ENCODE measurements at places on chromosomes 1 and 21.

DNA sequence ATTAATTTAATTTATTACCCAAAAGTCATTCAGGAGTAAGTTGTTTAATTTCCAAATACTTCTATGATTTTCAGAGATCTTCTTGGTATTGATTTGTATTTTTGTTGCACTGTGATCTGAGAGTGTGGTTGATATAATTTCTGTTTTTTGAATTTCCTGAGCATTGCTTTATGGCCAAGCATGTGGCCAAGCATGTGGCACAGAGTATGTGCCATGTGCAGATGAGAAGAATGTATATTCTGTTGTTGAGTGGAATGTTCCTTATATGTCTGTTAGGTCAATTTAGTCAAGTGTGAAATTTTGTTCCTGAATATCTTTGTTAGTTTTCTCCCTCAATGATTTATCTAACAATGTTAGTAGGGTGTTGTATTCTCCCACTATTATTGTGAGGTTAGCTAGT, 25.3 kb upstream of the IFI16 start:
- no peak for DNase-seq

DNA sequence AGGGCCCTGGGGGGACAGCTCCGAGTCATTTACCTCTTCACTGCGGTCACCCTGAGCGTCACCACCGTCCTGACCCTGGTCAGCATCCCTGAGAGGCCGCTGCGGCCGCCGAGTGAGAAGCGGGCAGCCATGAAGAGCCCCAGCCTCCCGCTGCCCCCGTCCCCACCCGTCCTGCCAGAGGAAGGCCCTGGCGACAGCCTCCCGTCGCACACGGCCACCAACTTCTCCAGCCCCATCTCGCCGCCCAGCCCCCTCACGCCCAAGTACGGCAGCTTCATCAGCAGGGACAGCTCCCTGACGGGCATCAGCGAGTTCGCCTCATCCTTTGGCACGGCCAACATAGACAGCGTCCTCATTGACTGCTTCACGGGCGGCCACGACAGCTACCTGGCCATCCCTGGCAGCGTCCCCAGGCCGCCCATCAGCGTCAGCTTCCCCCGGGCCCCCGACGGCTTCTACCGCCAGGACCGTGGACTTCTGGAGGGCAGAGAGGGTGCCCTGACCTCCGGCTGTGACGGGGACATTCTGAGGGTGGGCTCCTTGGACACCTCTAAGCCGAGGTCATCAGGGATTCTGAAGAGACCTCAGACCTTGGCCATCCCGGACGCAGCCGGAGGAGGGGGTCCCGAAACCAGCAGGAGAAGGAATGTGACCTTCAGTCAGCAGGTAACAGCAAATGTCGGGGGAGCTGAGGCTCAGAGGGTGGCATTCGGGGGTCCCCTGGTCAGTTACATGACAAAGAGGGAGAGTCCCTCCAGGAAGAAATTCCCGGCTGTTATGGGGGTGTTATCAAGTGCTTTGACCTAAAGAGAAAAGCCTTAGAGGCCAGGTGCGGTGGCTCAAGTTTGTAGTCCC, 12.6 kb downstream of the SLC45A1 start:
- no peak for DNase-seq

- DNase-seq = no peak
Observed at GRCh38 chr21:32795376-32795775, 23.8 kb upstream of the PAXBP1 start.

GRCh38 chr1:222552882-222553281, 5.0 kb upstream of the HHIPL2 start:
- DNase-seq = no peak

DNA sequence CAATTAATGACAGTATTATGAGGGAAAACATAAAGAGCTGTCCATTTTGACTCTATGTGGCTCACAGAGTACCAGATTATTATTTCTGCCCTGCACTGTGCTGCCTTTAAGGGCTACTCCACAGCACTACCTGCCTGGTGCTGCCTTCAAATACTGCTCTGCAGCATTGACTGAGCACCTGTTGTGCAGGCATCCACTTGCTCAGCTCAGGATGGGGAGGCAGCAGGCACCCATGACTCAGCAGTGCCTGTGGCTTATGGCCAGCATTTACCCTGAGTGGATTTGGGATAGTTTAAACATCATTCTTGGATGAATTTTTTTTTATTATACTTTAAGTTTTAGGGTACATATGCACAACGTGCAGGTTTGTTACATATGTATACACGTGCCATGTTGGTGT, 953 bp upstream of the KPRP start:
- DNase-seq = no peak

GRCh38 chr1:156165083-156165482, 11.7 kb downstream of the SEMA4A start:
- no peak for DNase-seq

DNA sequence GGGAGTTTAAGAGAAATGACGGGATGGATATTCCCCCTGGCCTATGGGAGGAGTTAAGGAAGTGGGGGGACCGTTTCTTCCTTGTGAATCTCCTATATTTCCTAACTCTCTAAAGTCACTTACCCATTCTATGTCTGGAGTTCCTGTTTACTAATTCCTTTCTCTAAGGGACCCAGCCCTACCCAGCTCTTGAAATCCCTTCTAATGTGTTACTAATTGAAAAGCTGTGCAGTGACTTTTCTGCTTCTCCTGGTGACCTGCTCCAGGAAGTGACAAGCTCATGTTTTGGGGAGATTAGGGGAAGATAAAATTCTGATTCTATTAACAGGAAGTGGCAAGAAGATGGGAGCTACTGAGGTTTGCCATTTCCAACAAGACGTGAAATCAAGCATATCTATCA, 4.0 kb upstream of the SAMSN1 start:
- no peak for DNase-seq

- no peak for DNase-seq
Observed at GRCh38 chr21:44434568-44434925, 20.8 kb upstream of the LRRC3 start.

DNA sequence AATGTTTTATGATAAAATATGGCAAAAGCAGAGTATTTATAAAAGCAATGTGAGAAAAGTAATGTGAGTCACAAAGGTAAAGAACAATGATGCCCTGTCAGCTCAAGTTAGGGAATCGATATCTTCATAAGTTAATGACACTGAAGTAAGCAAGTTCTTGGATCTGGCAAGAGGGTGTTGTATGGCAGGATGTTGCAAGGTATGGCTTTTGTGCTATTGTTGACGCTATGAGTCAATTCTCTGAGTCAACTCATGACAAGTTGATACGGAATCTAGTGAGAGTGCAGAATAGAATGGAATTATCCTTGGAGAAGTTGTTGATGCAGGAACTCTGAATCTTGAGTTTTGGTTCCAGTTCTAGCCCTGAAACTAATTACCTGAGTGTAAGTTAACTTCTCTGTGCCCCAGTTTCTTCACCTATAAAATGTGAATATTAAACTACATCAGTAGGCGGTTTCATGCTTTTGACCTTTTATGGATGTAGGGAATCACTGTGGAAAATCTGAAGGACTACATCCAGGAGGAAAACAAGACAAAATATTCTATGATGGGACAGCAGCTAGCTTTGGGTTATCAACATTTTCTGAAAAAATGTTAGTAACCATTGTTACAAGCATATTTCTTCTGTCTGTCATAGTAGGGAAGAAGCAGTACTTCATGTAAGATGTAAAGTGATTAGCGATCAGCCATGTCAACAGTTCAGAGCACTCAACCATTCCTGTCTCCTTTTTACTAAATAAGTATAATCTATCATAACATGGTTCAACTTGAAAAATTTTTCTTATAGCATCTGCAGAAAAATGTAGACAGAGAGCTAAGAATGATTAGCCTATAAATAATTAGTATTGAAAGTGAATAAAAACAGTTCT, 96.9 kb downstream of the ATP6V1G3 start:
- no peak for DNase-seq

GRCh38 chr21:46559291-46559983, 45.4 kb downstream of the S100B start:
- no peak for DNase-seq

DNA sequence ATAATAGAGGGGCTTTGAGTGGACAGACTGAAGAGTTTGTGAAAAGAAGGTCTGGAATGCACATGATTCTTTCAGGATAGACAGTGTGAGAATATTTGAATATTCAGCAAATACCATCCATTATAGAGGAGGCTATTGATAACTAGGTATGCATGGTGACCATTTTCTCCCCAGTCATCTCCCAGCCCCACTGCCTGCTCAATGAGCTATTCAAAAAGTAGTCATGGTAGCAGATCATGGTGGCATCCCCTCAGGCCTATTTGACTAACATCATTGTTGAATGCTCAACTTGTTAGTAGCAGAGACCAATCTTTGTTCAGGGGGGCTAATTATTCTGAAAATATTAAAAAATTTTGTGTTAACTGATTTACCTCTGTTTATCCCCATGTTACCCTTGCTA, 311.6 kb downstream of the S1PR1 start:
- no peak for DNase-seq

DNA sequence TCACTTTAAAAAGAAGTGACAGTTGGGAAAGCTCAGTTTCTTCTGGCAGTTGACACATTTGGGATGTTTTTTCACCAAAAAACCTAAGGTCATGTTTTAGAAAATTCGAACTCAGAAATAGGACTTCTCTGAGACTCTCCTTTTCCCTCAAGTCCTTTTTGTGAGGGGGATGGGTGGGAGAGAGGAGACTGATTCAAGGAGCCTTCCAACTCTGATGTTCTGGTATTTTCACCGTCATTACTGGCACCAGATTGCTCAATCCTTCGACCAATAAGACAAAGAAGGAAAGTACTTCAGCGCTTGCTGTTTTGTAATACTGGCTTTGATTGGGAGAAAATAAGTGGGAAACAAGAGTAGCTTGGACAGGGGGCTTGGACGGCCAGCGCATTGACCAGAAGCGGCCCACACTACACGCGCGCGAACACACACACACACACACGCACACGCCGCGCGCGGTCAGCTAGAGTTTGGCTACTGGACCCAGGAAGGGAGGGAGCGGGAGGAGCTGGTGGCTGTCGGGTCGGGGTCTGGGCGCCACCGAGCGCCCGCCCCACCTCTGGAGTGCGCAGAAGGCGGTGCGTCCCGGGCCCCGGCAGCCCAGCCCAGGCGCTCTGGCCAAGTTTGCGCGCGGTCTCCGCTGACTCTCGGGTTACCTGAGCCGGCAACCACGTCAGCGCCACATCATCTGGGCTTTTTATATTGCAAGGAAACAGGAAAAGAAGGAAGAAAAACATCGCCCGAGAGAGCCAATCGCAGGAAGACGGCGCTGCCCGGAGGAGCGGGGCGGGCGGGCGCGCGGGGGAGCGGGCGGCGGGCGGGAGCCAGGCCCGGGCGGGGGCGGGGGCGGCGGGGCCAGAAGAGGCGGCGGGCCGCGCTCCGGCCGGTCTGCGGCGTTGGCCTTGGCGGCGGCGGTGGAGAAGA, at the start of gene KCNK1:
TSS of gene KCNK1 (plus strand) at position 855 of the 921 bp plus-strand sequence. CDS start at position 921, 66 bp downstream.
- DNase-seq = no peak

GRCh38 chr1:192832492-192832891, 23.7 kb downstream of the RGS2 start:
- DNase-seq = no peak

GRCh38 chr1:156217871-156218270, 5.1 kb downstream of the PMF1 start:
- DNase-seq = no peak

GRCh38 chr1:198015309-198015708, 98.1 kb downstream of the LHX9 start:
- DNase-seq = no peak

DNA sequence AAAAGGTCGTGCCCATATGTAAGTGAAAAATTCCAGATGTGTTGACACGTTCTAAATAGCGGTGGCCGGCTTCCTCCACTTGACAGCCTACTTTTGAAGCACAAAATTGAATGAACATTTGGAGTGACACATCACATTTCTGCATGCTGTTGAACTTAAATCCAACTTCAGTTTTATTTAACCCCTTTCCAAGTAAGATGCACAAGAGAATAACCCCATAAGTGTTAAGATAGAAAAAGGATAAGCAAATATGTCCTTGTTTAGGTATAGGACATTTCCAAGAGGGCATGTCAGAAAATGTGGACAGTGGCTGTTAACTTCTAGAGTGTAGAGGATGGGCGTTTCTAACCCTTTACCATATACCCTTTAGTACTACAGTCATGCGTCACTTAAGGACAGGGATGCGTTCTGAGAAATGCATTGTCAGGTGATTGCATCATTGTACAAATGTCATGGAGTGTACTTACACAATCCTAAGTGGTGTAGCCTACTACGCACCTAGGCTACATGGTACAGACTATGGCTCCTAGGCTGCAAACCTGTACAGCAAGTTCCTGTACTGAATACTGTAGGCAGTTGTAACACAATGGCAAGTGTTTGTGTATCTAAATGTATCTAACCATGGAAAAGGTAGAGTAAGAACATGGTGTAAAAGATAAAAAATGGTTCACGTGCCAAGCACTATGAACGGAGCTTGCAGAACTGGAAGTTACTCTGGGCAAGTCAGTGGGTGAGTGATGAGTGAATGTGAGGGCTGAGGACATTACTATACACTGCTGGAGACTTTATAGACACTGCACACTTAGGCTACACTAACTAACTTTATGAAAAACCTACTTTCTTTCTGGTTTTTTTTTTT, 9.3 kb upstream of the FAM89A start:
- no peak for DNase-seq

DNA sequence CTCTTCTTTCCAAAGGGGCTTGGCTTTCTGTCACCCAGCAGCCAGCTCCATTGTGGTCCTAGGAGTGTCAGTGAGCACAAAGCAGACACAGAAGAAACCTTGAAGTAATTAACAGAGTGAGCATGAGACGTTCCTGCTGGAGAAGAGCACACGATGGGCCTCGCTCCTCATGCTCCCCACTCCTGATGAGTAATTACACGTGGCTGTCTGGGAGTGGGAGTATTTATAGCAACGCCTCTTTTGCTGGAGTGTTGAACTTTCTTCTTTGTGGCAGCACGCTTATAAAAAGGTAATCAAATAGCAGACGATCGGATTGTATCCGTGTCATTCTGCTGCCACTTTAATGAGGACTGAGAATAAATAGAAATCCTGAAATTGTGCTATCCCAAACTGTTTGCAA, 185.8 kb downstream of the CAMTA1 start:
- DNase-seq = no peak

DNA sequence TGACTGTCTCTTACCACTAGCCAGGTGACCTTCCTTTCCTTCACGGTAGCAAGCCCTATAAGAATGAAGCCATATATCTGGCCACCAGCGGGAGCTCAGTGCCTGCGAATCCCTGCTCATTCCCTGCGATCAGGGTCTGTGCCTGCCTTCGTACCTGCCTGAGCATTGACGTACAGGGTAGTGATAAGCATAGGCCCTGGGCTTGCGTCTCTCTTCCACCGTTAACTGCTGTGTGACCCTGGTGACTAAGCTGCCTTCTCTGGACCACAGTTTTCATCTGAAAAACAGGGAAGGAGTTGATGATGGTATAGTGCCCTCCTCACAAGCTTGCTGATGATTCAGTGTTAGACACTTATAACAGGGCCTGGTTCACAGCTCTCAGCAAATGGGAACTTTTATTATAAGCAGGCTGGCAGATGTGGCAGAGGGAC, 4.1 kb downstream of the ZC3H12A start:
- DNase-seq = no peak

- no peak for DNase-seq
Observed at GRCh38 chr1:77759071-77760028, at the start of gene USP33. Gene USP33, minus strand, starts transcription at chr1:77759852. Its CDS starts 18,155 bp downstream, at chr1:77741697.

Measured in cortex of kidney (tissue), 1 donor.